OCI-M1 (cell line): ENCODE measurements at places on chromosomes 3 and 15.

GRCh38 chr15:26082221-26083109, 219.3 kb upstream of the ATP10A start:
- DNase-seq: peak; percentile 96

GRCh38 chr15:44735482-44736180, 697 bp upstream of the TRIM69 start:
- peak; percentile 92 for DNase-seq

DNA sequence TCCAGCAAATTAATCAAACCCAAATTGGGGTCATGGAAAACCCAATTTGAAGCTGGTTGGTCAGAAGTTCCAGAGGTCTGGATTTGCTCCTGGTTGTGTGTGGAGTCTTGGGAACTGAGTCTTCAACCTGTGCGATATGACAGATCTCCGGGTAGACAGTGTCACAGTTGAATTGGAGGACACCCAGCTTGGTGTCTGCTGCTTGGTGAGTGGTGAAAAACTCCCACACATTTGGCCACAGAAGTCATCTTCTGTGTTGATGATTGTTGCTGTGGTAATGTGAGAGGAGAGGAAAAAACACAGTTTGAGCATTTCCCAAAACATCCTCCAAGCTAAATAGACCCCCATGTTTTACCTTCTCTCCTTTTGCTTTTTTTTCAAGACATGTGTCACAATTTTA, 218.1 kb downstream of the TP63 start:
- peak; percentile 36 for DNase-seq

GRCh38 chr3:79415356-79415755, 352.4 kb downstream of the ROBO1 start:
- no peak for DNase-seq

- DNase-seq: peak; percentile 73
Measured at GRCh38 chr15:55289011-55289745, 435 bp downstream of the RAB27A start.

DNA sequence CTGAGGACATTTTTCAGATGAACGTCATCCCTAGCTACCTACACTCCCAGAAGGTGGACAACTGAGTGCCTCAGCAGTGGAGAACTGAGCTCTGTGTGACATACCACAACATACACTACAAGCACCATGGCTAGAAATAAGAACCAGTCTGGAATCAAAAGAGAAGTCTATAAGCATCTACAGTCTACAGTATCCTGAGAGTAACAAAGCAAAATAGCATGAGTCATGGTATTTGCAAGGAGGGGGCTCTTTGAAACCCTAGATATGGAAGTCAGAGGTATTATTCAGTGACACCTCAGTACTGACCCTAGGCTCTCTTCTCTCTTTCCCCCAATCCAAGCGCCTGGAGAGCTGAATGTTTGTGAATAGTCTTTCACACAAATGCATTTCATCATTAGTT, 87.5 kb downstream of the TNIK start:
- DNase-seq: no peak

- no peak for DNase-seq
Measured at GRCh38 chr15:83372434-83372891, 74.7 kb upstream of the SH3GL3 start.

DNA sequence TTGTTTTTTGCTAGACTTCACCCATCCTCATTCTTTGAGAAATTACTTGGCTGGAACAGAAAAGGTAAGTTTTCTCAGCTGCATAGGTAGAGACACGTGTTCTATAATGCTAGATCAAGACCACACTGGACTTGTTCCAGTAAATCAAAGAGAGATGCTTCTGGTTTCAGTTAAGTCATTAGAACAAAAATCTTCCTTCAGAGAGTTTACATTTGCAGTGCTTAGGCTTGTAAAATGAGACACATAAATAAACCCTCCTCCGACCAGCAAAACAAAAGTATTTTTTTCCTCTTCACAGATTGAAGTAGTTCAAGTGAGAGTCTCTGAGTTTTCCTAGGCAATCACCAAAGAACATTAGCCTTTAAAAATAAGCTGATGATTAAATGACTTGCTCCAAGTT, 87.3 kb upstream of the PROK2 start:
- DNase-seq: peak; percentile 27

GRCh38 chr15:75349851-75350588, 3.2 kb downstream of the NEIL1 start:
- peak; percentile 71 for DNase-seq

GRCh38 chr15:57282686-57283085, 93.6 kb upstream of the CGNL1 start:
- DNase-seq: no peak

- DNase-seq: no peak
Measured at GRCh38 chr15:31005660-31006059, 14.2 kb upstream of the MTMR10 start.

GRCh38 chr15:97235611-97235985, 724.9 kb upstream of the ARRDC4 start:
- DNase-seq: peak; percentile 71

- no peak for DNase-seq
Measured at GRCh38 chr15:46872981-46873330, 844.3 kb upstream of the SEMA6D start.

GRCh38 chr15:91306144-91306543, 206.1 kb downstream of the SV2B start:
- DNase-seq: no peak

DNA sequence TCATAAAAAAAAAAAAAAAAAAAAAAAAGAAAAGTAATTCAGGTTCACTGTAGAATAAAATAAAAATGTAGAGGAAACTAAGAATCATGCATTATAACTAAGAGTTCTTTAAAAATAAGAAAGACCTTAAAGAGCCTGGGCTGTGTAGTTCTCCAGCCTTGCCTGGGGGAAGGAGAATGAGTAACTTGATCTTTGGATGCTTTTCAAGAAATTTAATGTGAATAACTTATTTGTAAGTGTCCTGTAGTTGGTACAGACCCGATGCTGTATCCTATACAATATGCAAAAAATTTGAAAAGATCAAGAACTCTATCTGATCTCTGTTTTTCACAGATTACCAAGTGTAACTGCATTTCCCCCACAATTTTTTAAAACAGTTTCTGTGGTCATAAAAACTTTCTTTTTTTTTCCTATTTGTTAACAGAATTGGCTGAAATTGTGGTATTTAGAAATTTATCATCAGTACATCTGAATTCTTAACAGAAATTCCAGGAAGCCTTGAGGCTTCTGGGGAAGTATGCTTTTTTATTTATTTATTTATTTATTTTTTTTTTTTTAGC, 195.3 kb downstream of the THRB start:
- DNase-seq: peak; percentile 89

DNA sequence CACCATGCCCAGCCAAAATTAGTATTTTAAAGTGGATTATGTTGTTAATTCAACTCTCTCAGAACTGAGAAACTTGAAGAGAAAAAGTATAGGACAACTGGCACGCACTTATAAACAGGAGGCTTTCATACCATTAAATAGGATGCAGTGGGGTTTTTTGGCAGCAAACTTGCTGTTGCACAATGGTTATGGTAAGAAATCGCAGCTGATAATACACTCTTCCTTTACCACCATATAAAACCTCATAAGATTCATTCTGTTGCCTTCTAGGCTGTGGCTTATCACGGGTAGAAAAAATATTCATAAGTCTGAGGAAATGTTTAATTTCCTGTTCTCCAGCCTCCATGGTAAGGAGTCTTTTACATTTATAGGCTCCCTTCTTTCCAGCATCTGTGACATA, 95.3 kb downstream of the TMCO5A start:
- DNase-seq: no peak

DNA sequence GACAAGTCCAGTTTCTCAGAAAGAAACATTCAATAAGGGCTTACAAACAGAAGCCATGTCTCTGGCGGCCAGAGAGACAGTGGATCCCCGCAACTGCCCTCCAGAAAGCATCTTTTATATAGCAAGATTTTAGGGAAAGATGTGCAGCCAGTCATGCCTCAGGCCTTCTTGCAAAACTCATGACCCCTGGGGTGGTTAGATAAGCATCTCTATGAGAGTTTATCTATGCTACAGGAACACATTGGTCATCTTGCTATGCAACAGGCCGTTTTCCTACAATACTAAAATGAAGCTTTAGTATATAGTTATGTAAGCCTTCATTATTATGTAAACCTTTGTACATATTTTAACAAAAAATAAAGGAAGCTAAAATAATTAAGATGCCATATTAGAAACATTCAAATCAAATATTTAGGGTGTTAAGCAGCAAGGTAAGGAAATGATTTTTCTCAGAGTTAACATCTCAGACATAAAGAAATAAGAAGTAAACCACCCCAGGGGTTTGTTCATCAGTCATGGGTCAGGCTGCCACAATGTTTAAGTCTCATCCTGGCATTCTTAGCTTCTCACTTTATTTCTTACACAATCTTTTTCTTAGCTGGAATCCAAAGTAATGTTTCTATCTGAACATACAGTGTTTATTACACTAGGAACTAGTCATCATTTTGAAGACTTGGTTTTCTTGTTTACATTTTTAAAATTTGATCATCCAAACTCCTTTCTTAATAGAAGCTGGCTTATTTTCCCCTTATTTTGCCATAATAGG, 6.3 kb upstream of the FSIP1 start:
- DNase-seq: peak; percentile 35

- no peak for DNase-seq
Measured at GRCh38 chr3:183898028-183898431, 13.3 kb upstream of the PARL start.

GRCh38 chr3:47430606-47431005, 45.1 kb downstream of the SCAP start:
- DNase-seq: no peak

- DNase-seq: no peak
Measured at GRCh38 chr15:92095693-92096092, 242.2 kb downstream of the SLCO3A1 start.

DNA sequence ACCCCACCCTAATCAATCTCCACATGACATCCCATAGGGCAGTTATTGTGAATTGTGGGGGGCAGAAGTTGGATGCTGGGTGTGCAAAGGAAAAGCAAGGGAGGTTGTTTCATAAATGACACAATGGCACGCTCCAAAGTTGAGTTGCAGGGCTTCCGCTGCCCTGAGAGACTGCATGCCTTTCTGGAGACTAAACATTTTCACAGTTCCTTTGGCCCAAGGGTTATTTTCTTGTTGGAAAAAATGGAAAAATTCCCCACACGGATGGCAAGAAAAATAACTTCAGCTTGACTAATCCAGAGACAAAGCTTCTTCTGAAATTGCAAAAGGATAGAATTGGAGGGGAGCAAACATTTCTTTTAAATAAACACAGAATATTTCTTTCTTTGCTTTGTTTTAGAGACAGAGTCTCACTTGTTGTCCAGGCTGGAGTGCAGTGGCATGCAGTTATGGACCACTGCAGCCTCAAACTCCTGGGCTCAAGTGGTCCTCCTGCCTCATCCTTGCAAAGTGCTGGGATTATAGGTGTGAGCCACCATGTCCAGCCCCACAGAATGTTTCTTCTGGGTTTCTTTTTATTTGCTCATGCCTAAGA, 19.1 kb upstream of the TPM1 start:
- no peak for DNase-seq

GRCh38 chr3:134189849-134190248, 60.8 kb downstream of the RYK start:
- no peak for DNase-seq

- DNase-seq: no peak
Measured at GRCh38 chr3:129822241-129822640, 71.3 kb downstream of the TMCC1 start.

- DNase-seq: no peak
Measured at GRCh38 chr3:146092230-146092629, 68.8 kb downstream of the PLOD2 start.

DNA sequence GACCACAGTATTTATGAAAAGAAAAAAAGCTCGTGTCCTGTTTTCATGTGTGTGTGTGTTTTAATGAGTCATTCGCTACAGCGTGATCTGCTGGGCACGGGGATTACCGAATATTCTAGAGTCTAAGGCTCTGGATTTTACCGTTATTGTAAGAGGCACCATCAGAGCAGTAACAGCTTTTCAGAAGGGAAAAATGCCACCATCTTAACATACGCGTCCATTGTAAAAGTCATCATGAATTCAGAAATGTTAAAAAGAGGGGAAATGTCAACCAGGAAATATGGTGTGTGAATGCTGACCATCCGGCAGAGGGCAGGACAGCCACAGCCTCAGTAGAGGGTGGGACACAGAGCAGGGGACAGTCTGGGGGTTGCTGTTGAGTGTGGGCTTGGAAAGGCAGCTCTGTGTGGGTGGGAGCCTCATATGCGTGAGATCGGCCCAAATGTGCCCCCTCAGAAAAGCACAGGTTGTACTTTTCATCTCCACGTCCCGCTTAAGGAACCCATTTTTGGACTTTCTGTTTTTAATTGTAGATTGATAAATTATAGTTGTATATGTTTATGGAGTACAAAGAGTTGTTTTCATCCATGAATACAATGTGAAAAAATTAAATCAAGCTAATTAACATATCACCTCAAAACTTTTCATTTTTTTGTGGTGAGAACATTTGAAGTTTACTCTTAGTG, 69.6 kb downstream of the ASB7 start:
- peak; percentile 36 for DNase-seq

DNA sequence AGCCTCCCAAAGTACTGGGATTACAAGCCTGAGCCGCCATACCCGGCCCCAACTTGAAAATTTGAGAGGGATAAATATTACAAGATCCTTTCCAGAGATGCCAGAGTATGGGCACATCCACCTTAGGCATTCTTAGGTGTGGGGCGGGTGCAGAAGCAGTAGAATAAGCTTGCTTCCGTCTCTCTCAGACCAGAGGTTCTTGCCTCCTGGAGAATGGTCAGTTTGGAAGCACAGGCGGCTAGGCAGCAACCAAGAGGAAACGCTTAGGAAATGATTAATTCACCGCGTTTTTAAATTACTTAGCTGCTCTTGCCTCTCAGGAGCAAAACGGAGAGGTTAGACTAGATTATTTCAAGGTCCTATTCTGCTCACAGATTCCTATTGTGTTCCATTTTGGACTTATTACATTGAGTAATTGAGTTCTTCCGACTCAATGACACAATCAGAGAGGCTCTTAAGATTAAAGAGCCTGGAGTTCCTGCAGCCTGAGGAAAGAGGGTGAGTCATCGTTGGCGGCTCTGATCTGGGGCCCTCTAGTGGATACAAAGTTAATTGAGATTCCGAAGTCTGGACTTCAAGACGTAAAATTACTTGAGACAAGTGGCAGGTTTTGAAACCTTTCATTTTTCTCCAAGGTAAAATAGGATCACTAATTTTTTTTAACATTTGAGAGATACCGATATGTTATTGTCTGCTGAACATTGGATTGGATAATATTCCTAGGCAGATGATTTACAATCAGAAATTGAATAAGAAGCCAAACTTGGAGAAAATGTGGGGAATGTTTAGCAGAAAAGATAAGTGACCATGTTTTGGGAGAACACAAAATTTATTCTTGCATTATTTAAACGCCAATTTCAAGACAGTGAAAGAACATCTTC, 5.8 kb upstream of the TOPAZ1 start:
- peak; percentile 92 for DNase-seq

DNA sequence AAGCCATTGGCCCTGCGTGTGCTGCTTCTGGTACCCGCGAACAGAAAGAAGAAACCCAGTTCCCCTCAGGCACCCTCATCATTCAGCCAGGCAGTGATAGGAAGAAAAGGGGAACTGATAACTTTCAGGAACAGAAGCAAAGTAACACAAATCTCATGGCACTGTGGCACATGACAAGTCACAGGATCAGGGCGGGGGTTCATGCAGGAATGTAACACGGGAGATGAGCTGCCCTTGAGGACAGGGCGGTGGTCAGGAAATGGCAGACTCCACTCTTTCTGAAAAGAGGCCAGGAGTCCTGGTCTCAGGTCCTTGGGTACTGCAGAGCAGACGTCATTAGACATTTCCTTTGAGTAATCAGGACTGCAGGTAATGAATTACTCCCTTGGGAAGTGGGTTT, 95.5 kb downstream of the CCNL1 start:
- DNase-seq: peak; percentile 49

- no peak for DNase-seq
Measured at GRCh38 chr15:40489274-40490175, 18.7 kb downstream of the CHST14 start.
